ENCODE measurements at places on chromosomes 2 and 18. TPM values are rescaled to one million over a fixed set of nuclear protein-coding genes. Genes with fewer than 3 reads are reported as not detected.

- no peak for DNase-seq
Measured at GRCh38 chr2:120826716-120827410, 91.2 kb downstream of the GLI2 start.

DNA sequence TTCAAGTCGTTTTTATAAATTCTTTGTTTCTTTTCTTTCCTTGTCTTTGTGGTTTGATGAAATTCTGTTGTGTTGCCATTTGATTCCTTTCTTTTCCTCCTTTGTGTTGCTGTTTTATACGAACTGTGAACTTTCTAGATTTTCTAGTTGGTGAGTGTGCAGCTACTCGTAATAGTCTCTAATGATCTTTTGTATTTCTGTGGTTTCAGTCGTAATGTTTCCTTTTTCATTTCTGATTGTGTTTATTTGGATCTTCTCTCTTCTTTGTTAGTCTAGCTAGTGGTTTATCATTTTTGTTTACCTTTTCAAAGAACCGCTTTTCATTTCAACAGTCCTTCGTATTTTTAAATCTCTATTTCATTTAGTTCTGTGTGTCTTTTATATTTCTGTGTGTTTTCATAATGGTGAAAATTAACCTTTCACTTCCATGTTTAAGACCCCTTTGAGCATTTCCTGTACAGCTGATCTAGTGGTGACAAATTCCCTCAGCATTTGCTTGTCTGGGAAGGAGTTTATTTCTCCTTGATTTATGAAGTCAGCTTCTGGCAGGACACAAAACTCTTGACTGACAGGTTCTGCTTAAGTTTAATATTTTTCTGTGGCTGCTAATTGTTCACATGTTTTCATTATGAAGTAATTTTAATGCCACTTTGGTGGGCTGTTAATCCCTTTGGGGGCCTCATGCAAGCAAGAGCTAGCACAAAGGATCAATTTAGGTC lies 16.2 kb upstream of the MALT1 start:
- no peak for DNase-seq

DNA sequence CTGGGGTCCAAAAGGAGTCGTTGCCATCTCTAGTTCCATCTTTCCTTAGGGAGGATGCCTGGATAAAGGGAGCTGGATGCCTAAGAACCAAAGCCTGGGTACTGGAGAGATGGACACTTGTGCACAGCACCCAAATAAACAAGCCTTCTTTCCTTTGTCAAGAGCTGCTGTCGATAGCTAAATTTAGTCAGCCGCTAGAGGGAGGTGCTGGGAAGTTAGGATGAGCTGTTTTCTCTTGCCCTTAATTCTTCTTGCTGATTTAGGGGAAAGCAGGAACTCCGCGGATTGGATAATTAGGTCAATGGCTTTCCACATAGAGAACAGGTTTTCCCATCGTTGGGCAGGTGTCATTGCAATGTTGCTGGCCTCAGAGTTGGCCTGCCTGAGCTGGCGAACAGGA lies 30.9 kb upstream of the SERPINB12 start:
- DNase-seq = no peak

GRCh38 chr18:11544060-11544633 lies 65.2 kb upstream of the SLC35G4 start:
- DNase-seq = no peak

Gene RAB10
- total RNA-seq = 183 TPM

Gene L3MBTL4
- 9.8 TPM for total RNA-seq

Data from kidney epithelial cell (primary cell).